ENCODE measurements at places on chromosomes 13 and 19. TPM values are rescaled to one million over a fixed set of nuclear protein-coding genes. Genes with fewer than 3 reads are reported as not detected.

GRCh38 chr13:23322353-23323336 lies 110.9 kb downstream of the SACS start:
- no peak for DNase-seq
- no peaks in the 10 kb centered on the region for H3K36me3 ChIP-seq
- H3K4me3 ChIP-seq: no peak overlapping the region
- H3K27ac ChIP-seq: peak overlapping the region; percentile 23
- H3K4me1 ChIP-seq: peaks cover 7% of the 10 kb centered on the region

ACER1 gene
- total RNA-seq: not detected

ZAR1L gene
- total RNA-seq: not detected

ZNF836 gene
- total RNA-seq: 15.4 TPM

FUT6 gene
- not detected for total RNA-seq
